ENCODE measurements at places on chromosomes 3 and 15.

DNA sequence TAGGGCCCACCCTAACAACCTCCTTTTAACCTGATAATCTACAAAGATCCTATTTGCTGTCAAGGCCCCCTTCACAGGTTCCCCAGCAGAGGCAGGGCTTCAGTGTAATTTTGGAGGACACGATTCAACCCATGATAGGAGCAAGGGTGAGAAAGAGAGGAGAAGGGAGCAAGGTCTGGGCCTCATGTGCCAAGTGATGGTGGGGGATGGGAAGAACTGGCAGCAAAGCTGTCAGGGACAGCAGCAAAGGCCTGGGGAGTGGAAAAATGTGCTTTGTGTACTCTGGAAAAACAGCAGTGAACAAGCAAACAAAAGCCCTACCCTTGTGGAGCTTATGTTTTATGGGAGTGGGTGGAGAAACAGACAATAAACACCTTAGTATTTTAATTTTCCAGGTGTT, 2.7 kb upstream of the GALNT15 start:
- DNase-seq, result no peak

DNA sequence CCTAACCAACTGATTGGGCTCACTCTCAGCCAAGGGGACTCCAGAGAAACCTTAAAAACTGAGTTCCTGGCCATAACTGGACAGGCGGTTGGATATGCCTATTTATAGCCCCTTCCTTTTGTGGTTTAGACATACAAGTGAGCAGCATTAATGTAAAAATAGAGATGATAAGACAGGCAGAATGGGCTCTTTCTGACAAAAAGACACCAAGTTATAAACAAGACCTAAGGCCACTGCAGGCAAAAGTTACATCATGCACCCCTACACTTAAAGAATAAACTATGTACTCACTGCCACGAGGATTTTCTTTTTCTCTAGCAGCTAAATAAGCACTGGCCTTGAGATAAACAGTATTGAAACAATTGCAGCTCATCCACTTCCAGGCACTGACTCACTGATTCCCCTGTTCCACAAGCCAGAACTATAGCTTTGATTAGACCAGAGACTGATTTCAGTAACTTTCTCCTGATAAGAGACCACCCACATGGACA, 30.1 kb downstream of the SUCNR1 start:
- no peak for DNase-seq

DNA sequence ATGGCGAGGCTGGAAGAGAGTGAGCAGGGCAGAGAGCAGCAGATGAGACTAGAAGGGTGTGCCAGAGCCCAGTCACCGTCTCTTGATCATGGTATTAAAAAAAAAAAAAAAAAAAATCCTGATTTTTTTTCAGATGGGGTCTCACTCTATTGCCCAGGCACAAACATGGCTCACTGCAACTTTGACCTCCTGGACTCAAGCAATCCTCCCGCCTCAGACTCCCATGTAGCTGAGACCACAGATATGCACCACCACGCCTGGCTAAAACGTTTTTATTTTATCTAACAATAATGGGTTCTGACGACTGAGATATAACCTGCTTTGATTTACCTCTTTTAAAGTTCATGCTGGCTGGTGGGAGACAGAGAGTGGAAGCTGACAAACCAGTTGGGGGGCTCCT, 4.0 kb downstream of the GNB4 start:
- no peak for DNase-seq

- no peak for DNase-seq
These were observed 49.0 kb downstream of the B3GNT5 start for GRCh38 chr3:183301937-183302580.

GRCh38 chr3:17910922-17911321, 168.5 kb upstream of the TBC1D5 start:
- no peak for DNase-seq

DNA sequence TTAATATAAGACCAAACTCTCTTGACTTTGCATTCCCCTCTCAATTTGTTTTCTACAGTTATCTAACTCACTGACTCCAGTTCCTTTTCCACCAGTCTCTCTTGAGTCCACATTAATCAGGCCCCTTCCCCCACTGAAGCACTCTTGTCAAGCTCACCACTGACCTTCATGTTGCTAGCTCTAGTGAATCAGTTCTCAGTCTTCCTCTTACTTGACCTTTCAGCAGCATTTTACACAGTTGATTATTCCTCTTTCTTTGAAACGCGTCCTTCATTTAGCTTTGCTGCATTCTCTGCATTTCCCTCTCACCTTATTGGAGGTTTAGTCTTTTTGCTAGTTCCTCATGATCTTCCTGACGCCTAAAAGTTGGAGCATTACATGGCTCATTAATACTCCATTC, 8.3 kb downstream of the PPP2R3A start:
- no peak for DNase-seq

All from activated T-cell treated with anti-CD3 and anti-CD28 coated beads for 24 hours (primary cell).